ENCODE measurements at places on chromosomes 11 and 22.

- no peak for DNase-seq
These were observed 5.0 kb downstream of the SIGIRR start for GRCh38 chr11:409600-410483.

DNA sequence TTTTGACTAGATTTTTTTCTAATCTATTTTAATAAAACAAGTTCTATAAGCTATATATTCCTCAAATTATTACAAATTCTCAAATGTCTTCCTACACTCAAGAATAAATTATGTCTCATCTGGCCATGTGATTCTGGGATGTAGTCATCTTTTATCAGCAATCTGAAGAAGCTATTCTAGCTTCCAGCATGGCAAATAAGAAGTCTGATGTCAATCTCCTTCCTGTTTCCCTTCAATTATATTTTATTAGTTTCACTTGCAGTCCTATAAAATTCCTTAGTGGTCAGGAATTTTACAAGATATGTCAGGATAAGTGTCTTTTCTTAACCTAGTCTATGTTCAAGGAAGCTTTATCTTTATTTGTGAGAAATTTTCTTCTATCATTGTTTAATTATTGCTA is 10.4 kb upstream of the ANO3 start:
- DNase-seq: no peak

DNA sequence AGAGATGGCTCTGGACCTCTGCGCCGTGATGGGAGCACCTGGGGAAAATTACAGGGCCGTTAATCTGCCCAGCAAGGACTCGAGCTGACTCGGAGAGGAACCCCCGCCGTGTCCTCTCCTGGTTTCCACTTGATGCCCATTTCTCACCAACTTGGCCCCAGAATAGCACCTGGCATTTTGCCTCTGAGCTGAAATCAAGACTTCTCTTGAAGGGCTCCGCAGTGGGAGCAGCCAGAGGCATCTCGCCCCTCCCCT is 19.0 kb upstream of the CABP7 start:
- no peak for DNase-seq

DNA sequence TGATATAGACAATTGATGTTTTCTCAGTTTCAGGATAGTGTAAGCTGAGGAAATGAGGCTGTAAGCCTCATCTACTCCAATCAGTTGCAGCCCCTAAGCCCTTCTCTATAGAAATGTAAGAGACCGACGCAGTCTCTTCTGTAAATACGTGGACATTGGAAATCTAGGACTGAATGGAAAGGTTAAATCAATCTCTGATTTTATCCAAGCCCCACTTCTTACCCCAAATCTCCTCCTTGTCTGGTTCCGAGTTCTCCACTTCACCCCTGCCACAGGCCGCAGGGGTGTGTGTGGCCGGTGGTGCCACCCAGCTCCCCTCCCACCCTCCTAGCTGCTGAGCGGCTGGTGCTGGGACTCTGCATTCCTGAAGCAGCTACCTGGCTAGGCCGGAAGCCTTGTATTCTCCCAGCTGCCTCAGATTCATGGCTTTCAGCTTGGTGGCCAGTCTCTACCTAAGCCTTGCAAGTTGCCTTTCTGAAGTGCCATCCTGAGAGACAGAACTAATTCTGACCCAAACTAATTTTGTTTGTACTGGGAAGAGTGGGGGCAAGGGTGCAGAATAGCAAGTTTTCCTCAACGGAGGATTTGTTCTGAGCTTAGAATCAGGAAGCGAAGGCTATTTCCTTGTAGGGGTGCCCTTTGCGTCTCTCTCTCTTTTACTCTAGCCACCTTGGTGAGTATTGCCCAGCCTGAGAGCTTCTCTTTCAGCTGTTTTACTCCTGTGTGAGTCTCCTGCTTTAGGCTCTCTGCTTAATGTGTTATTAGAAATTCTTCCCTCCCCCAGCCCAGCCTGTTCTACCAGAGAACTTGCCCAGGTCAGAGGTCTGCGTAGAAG is 749 bp downstream of the VWA5A start:
- DNase-seq: peak; percentile 11

DNA sequence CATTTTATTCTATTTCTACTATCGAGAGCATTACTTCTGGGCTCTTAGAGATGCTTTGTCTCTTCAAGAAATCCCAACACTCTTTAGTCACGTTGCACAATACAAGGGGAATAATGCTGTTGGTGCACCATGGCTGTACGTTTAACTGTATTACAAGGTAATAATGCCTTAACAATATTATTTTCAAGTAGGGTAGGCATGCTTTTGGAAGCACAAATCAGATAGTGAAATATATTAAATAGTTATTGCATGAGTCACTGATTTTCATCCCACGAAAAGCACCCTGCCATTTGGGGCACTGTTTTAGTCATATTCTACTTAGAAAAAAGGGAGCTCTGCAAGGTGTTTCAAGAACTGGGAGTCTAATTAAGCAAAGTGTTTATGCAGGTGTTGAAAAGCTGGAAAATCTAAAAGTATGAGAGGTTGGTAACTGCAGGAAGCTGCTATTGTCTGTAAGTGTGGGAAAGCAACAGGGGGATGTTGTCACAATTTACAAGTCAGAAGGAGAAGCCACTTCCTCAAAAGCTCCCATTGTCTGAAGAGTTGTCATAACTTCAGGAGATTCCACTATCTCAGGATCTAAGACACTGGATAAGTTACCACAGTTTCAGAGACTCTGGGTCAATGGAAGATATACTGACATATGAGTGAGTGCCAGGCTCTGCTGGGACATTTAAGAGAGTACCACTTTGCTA is 218.2 kb downstream of the JRKL start:
- DNase-seq: no peak

GRCh38 chr11:12087075-12088004 is 23.1 kb upstream of the MICAL2 start:
- DNase-seq: peak; percentile 67

DNA sequence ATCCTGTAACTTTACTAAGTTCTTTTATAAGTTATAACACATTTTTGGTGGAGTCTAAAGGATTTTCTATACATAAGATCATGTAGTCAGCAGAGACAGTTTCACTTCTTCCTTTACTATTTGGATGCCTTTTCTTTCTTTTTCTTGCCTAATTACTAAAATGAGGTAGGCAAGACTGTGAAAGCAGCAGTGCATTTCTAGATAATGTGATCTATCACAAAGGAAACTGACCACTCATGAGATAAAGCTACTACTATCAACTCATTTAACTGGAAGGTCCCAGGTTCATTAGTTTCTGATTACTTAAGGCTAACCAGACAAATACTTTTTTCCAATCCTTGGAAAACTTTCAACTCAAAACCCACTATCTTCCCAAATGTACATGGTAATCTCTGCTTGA is 196.2 kb upstream of the E2F8 start:
- no peak for DNase-seq

DNA sequence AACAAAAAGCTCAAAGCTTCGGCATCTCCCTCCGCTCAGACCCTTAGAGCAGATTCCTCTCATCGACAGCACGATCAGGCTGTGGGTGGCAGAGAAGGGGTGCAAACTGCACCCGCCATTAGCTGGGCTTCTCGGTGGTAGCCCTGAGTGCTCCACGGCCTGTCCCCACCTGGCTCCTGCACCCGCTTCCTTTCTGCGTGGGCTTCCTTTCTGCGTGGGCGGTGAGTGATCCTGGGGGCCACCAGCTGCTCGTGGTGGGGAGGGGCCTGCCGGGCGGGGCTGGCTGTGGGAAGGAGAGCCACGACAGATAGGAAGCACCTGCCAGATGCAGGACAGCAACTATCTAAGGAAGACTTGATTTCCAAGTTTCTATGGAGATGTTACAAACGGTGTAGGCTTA is 55.0 kb downstream of the BRD1 start:
- no peak for DNase-seq

DNA sequence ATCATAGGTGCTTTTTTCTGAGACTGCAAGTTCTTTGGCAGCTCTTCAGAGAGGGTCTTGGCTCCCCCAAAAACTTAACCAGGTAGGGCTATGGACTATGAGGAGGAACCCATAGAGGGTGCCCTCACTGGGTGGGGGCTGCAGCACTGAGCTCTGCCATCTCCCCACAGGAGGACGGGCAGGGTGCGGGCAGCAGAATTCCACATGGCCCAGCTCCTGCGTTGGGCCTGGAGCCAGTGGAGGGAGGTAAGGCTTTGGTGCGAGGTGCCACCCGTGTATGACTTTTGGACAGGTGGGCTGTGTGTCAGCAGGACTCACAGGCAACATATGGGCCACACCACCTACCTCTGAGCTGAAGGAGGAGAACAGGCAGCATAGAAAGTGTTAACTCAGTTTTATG is 58.4 kb downstream of the PISD start:
- DNase-seq: no peak

GRCh38 chr11:21475276-21475675 is 717.6 kb upstream of the ANO5 start:
- DNase-seq: no peak

GRCh38 chr11:20097319-20098221 is 62.7 kb downstream of the DBX1 start:
- peak; percentile 60 for DNase-seq

GRCh38 chr11:7115780-7116179 is 27.0 kb downstream of the RBMXL2 start:
- no peak for DNase-seq

GRCh38 chr11:91664521-91664920 is 560.1 kb upstream of the FAT3 start:
- peak; percentile 59 for DNase-seq

GRCh38 chr11:19076744-19077589 is 16.4 kb upstream of the MRGPRX2 start:
- DNase-seq: peak; percentile 16

DNA sequence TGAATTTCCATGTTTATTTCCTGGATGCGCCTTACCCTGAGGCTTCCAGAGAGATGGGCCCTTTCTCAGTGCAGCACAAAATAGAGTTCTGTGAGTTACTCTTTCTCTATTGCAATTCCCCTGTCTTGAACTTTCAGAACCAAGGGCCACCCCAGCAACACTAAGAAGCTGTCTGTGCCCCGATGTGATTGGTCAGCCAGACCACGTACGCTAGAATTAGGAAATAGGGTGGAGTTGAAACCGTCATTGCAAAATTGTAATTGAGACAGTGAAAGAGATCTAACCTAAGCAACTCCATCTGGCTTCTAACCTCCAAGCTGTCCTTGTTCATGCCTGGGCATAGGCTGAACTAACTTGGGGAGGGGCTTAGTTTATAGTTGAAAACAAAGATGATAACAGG is 981.3 kb downstream of the OPCML start:
- DNase-seq: no peak

- DNase-seq: no peak
These were observed 30.6 kb downstream of the TUB start for GRCh38 chr11:8111636-8112035.

DNA sequence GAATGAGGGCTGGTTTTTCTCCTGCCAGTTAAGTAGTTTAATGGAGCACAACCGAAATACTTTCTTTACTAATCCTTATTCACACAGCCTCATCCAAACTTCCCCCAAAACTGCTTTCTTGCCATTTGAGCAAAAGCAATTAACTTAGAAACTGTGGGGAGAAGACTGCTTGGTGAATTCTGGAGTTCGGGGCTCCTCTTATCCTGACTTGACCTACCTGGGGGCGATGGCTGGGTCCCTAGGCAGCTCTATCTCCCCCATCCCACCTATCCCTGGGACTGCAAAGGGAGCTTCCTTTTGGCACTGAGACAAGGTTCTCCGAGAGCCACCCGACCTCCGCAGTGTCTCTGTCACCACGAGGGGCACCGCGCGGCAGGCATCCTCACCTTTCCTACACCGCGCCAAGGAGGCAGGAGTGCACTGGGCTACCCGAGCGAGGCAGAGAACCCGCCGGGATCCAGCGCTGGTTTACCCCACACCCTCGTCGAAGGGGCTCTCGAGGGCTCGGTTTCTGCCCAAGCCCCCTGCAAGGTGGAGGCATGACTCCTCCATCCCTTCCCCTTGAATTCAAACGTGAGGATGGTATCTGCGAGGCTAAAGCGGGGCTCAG is 759 bp downstream of the DESI1 start:
- no peak for DNase-seq

DNA sequence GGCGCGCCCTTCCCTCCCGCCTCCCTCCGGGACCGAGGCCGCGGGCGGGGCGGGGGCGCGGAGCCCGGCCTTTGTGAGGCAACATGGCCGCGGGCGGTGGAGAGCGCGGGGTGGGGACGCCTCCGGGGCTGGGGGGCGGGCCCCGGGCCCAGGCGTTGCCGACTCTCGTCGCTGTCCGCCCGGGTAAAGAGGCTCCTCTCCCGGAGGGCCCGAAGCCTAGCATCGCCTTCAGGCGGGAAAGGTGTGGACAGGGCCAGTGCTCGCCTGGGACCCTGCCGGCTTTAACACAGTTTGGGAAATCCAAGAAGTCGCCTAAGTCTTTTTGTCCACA is 369 bp downstream of the DGCR8 start:
- DNase-seq: no peak

GRCh38 chr11:2300290-2300935 is 1.3 kb downstream of the C11orf21 start:
- no peak for DNase-seq

GRCh38 chr22:44484618-44485017 is 13.4 kb downstream of the RTL6 start:
- DNase-seq: no peak

DNA sequence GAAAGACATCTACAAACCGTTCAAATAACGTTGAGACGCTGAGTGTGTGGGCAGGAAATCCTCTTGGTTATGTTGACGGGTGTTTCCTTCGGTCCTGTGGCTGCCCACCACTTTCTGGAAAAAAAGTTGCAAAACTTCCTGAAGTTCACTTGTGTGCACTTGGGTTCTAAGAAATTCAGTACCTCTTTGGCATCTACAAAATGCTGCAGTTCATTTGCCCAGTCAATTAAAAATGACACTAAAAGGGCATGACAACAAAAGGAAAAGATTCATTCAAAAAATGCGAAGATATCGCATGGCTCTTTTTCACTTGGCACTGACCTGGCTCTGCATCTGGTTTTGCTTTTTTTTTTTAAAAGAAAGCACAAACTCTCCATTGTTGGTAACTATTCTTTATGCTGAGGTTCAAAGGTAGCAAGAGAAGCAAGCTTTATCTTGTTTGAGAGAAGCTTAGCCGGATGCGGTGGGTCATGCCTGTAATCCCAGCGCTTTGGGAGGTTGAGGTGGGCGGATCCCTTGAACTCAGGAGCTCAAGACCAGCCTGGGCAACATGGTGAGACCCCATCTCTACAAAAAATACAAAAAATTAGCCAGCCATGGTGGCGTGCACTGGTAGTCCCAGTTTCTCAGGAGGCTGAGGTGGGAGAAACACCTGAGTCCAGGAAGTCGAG is 10.6 kb upstream of the XBP1 start:
- DNase-seq: no peak

DNA sequence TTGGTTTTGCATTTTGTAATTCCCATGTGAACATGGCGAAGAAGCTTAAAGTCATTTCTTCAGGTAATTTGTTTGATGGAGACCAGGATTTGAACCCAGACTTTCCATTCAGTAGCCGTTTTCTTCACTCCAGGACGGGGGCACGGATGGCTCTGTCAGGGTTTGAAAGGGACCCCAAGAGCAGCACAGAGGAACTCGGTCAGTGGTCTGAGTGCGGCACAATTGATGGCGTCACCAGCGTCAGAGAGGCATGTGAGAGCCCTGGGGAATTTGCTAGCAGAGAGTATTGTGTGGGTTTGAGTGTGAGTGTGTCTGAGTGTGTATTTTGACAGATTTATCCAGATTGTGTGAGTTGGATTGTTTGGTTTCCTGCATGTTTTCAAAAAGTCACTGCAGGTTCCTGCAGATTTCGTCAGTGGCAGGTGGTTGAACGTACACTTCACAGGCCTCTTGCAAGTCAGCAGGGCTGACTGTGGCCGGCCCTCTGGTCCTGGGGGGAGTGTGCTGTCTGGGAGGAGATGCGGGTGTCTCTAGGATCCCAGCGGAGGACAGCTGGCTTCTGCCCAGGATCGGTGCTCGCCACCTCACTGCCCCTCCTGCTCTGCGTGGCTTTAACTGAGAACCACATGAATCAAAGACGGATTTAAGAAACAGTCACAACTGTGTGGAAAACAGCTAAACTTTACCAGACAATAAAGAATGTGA is 199.3 kb downstream of the TBC1D22A start:
- no peak for DNase-seq

Measured in renal cortical epithelial cell (primary cell).